ENCODE measurements at places on chromosomes 12 and 14.

DNA sequence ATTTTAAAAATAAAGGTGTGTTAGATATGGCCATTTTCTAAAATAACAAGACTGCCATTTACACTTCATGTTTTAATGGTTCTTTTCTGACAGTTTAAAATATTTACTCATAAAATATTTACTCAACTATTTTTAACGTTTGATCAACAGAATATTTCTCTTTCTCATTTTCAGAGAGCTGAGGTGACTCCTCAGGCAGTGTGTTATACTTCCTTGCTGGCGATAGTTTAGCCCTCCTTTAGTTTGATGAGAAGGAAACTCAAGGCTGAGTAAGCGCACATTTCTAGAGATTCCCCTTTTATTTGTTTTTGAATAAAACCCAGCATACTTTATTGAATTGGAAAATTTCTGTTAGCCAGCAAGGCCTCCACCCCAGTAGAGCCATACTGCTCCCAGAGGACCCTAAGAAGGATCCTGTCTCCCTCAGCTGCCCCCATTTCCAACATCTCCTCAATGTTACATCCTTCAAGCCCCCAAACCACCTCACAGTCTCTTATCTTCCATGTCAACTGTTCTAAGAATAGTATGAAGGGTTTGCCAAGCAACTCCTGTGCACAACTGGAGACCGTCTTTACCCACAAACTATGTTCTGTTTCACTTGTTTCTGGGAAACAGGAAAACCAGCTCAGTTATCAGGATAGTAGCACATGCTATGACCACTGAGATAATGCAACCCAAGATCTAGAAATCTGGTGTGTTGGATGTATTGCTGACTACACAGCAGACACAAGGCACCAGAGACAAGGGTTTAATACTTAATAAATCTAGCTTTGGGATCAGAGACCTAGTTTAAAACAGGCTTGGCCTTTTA, 129.5 kb downstream of the STXBP6 start:
- no peak for DNase-seq

DNA sequence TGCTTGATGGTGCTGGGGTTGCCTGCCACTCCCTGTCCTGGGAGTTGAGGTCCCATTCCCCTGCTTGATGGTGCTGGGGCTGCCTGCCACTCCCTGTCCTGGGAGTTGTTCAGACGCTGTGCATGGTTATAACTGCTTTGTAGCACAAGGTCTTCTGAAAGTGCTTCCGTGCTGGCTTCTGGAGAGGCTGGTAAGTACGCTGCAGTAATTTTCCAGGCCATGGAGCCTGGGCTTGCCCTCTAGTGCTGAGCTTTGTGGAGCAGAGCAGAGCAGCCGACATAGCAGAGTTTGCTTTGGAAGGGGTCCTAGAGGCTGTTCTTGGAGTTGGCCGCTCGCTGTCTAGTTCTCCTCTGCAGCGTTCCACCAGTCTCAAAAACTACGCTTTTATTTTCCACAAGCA, 6.3 kb downstream of the B4GALNT3 start:
- no peak for DNase-seq

DNA sequence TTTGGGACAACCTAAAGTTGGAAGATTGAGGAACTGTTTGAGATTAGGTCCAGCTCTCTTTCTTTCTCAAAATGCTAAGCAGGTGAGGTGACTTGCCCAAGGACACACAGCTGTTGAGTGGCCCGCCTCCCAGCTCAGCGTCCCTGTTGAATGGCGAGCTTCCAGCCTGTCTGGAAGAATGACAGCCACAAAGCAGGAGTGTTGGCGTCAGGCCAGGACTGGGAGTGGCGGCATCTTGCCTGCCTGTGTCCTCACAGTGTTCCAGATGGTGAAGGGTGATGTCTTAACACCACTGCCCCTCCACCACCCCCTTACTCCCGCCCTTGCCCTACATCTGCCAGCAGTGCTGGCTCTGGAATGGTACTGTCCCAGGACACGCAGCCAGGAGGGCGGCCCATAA, 4.4 kb upstream of the CEBPE start:
- no peak for DNase-seq

- no peak for DNase-seq
These were observed 45.7 kb downstream of the DICER1 start for GRCh38 chr14:95111507-95112164.

GRCh38 chr12:126588586-126589249, 1523.5 kb downstream of the AACS start:
- DNase-seq = no peak

GRCh38 chr14:91397965-91398591, 19.5 kb downstream of the CCDC88C start:
- no peak for DNase-seq

DNA sequence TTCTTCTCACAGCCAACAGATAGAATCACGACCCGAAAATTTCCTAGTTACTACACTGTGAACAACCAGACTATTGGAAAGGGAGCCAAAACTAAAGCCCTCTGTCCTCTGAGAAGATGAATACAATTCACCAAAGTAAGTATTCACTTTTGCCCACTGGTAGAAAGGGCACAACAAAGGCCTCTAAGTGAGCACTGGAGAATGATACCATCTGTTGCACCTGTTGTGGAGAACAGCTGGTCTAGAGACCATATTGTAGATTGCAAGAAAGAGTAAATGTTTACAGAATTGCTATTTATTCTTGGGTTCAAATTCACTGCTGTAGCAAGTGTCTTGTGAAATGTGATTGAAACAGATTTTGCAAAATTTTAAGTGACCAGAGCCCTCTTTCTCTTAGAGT, 46.9 kb upstream of the ANO6 start:
- DNase-seq = no peak

DNA sequence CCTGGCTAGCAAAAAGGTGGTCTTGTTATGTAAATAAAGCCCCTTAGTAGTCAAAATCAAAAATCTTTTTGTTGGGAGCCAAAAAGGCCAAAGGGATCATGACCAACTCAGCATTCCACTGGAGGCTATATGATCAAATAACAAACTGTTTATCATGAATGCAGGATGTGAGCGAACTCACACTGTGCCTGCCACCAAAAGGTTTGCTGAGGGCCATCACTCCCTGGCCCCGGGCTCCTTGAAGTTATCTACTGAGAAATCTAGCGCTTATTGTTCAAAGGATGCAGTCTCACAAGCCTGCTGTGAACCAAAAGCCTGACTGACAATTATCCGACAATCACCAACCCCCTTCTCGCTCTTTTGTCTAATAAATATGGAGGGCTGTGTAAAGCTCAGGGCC, 107.2 kb upstream of the DDHD1 start:
- DNase-seq = no peak

- no peak for DNase-seq
These were observed 324.1 kb downstream of the C12orf75 start for GRCh38 chr12:105654606-105655005.

DNA sequence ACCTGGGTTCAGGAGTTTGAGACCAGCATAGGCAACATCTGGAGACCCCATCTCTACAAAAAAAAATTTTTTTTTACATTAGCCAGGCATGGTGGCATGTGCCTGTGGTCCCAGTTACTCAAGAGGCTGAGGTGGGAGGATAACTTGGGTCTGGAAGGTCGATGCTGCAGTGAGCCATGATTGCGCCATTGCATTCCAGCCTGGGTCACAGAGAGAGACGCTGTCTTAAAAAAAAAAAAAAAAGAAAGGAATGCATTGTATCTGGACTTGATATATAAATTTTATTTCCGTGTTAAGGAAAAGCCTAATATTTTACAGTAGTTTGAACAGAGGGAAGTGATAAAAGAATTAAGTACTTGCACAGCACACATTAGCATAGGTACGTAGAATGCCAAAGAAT, 97.2 kb downstream of the ZC3H14 start:
- peak; percentile 5 for DNase-seq

DNA sequence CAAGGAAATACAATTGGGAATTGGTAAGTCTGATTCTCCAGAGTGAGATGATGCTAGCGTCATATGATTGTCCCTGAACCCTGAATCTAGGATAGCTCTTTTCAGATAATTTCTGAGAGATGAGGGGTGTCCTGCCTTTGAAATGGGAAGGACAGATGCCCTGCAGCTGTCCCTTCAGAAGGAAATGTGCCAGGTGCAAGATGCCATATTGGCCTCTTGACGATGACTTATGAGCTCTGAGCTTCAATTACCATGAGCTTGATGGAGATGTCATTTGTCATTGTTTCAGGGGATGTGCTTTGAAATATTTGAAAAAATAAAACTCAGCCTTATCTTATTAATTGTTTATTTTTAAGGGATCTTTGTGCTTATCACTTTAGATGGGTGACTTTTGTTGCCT, 185.1 kb downstream of the DACT1 start:
- DNase-seq = no peak

Measured in NB4 (cell line).